A673 (cell line): ENCODE measurements at places on chromosomes 2 and 18.

- no peaks in the 10 kb centered on the region for H3K36me3 ChIP-seq
- H3K4me3 ChIP-seq = no peak overlapping the region
- H3K4me1 ChIP-seq = no peaks in the 10 kb centered on the region
- H3K27ac ChIP-seq = no peak overlapping the region
Measured at GRCh38 chr2:129673847-129674711, 305.4 kb upstream of the RAB6C start.

GRCh38 chr2:187915810-187916209, 361.6 kb upstream of the TFPI start:
- no peaks in the 10 kb centered on the region for H3K4me1 ChIP-seq
- H3K27ac ChIP-seq = no peak overlapping the region
- no peaks in the 10 kb centered on the region for H3K27me3 ChIP-seq
- DNase-seq = no peak
- no peak overlapping the region for H3K4me3 ChIP-seq

DNA sequence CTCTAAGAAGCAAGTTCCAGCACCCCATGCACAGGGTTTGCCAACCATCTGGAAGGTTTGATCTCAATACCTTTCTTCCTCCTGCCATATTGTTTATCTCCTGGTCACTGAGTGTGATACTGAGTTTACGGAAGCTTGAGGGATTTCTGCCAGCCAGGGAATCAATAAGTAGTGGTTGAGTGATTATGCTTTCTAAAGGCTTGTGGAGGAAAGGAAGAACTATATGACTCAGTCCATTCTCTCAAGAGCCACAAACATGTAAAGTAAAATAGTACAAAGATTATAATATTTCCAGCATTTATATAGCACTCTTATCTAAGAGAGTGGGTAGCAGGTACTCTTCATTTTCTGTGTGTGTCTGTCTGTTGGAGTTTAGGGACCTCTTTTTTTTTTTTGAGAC, 49.2 kb downstream of the SLC4A3 start:
- no peaks in the 10 kb centered on the region for H3K27me3 ChIP-seq
- H3K27ac ChIP-seq = no peak overlapping the region
- no peaks in the 10 kb centered on the region for H3K4me1 ChIP-seq
- H3K4me3 ChIP-seq = no peak overlapping the region

DNA sequence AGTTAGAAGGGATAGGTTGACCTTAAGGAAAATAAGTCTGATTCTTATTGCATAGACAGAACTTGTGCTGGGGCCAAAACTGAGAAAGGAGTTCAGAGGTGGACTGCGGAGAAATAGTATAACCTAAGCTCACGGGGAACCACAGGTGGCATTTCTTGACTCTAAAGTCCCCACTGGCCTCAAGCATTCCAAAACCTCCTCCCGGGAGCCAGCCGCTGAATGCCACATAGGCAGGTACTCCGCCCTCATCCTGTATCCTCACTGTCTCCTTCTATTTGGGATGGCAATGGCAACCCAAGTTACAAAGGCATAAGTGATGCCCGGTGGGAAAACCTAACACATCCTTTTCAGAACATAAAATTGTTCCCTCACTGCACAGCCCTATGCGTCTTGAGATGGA, 173.0 kb downstream of the SP3 start:
- H3K4me3 ChIP-seq = no peak overlapping the region
- peaks cover 12% of the 10 kb centered on the region for H3K4me1 ChIP-seq
- H3K27ac ChIP-seq = no peak overlapping the region
- no peaks in the 10 kb centered on the region for H3K27me3 ChIP-seq
- no peaks in the 10 kb centered on the region for H3K36me3 ChIP-seq

DNA sequence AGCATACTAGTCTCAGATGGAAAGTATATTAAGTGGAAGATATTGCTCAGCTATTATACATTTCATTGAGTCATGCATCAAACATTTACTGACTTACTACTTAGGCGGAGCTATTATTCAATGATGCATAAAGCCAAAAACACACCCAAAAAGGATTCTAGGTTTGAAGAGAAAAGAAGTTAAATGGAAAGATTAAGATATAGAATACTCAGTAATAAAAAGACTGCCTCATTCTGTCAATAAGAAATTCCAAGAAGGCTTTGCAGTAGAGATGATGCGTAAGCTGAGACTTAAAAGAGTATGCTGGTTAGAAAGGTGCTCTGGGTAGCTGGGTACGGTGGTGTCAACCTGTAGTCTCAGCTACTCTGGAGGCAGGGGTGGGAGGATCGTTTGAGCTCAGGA, 27.6 kb downstream of the STK17B start:
- H3K4me1 ChIP-seq = no peaks in the 10 kb centered on the region
- no peak overlapping the region for H3K27ac ChIP-seq
- no peak for DNase-seq
- peaks cover 30% of the 10 kb centered on the region for H3K36me3 ChIP-seq
- no peaks in the 10 kb centered on the region for H3K27me3 ChIP-seq
- no peak overlapping the region for H3K4me3 ChIP-seq
